ENCODE measurements at places on chromosomes 12 and 14.

DNA sequence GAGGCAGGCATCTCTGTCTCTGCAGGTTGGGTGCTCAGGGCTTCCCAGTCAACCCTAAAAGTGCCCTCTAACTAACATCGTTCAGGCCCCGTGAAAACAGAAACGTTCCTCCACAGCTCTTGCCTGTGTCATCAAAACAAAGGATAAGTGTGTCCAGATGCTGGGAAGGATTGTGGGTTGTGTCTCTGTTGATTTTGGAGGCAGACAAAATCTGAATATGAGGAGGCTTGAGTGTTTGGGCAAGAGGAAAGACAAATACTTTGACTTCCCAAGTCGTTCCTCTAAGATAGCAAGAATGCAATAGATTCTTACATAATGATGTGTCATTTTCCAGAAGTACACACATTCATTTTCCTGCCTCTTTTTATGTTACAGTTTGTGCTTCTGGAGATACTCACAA, 52.9 kb downstream of the SERPINA3 start:
- DNase-seq = peak; percentile 83

- DNase-seq = no peak
These were observed 137.5 kb upstream of the KRAS start for GRCh38 chr12:25388183-25388582.

DNA sequence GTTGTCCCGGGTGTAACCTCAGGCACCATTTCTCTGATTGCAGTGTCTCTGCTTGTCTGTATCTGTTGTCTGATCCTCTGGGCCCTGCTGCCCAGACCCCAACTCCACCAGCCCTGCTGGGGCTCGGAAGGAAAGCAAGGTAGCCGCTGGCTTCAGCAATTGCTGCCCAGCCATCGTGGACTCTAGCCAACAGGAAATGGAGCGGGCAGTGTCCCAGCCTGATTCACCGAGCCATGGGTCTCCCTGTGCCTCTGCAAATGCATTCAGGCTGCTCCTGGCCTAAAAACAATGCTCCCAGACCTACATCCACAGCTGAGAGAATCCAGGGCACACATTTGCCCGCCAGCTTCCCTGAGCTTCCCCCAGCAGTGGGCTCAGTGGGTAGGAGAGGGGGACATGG, 9.2 kb downstream of the TUNAR start:
- DNase-seq = no peak

GRCh38 chr14:22391908-22392565, 197.0 kb downstream of the DAD1 start:
- no peak for DNase-seq

- no peak for DNase-seq
These were observed 41.3 kb upstream of the EIF5 start for GRCh38 chr14:103292426-103293374.

GRCh38 chr14:50736932-50737419, 68.9 kb upstream of the SAV1 start:
- DNase-seq = no peak

DNA sequence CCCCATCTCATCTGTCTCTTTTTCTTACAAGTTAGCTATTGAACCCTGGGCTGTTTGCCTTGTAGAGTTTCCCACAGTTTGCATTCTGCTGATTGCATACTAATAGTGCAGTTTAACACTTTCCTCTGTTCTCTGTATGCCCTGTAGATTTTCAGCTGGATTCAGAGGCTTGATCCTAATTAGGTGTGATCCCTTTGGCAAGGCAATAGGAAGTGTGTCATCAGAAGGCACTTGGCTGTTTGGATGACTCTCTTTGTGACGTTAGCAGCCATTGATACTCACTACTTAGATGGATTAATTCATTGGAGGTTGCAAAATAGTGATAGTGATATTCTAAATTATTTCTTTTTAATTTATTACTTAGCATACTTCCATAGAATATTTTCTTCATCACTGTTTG, 33.6 kb downstream of the FUT8 start:
- DNase-seq = no peak

GRCh38 chr12:97246368-97246767, 216.2 kb upstream of the RMST start:
- no peak for DNase-seq

GRCh38 chr14:44204061-44204835, 302.8 kb downstream of the FSCB start:
- no peak for DNase-seq

DNA sequence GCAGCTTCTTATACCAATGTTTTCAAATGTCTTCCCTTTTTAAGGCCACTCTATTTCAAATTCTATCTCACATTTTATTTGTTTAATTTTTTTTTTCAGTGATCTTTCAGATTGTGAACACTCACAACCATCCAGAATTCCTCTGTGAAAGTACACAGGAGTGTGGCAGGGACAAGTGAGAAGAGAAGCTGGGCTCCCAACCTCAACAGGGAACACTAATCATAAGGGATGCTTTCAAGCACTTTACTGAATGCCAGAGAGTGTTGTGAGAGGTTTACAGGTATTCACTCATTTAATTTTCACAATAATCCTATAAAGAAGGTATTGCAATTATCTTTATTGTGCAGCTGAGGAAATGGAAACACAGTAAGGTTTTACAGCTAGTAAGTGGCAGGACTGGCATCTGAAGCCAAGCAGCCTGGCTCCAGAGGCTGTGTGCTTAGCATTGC, 60.1 kb upstream of the PYGL start:
- DNase-seq = no peak

GRCh38 chr14:38290601-38291188, 34.8 kb upstream of the CLEC14A start:
- DNase-seq = no peak

DNA sequence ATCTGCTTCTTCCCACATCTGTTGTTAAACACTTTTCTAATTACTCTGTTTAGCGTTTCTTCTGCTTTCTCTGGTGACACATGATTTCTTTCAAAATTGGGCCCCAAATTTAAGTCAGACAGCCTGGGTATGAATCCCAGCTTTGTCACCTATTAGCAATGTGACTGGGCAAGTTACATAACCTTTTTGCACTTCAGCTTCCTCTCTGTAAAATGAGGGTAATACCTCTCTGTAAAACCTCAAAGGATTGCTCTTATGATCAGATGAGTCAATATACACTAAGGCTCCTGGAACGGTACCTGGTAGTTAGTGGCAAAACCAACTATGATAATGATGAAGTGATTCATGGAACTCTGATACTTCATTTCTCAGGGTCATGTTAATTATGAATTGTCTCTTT, 33.0 kb downstream of the E2F7 start:
- DNase-seq = no peak

- no peak for DNase-seq
These were observed 47.7 kb upstream of the IGF1 start for GRCh38 chr12:102528111-102528510.

GRCh38 chr14:74867673-74868072, 8.3 kb downstream of the PROX2 start:
- DNase-seq = no peak

DNA sequence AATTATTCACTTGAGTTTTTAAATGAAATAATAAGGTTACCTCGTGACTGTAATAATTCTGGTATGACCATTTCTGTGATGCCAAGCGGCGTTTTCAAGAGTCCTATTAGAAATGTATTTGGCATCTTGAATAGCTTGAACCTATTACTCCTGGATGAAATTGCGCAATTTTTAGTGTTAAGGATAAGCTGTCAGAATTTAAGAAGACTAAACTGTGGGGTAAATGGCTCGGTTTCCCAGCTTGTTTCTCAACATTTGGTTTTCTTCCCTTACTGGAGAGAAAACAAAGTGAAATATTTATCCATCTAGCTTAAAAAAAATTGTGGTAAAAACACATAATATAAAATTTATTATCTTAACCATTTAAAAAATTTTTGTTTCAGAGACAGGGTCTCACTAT, 26.8 kb downstream of the PCNX1 start:
- DNase-seq = no peak

- DNase-seq = no peak
These were observed 97.9 kb upstream of the DAAM1 start for GRCh38 chr14:59090572-59090971.

- DNase-seq = no peak
These were observed 745 bp upstream of the NAA30 start for GRCh38 chr14:57389646-57390036.

- no peak for DNase-seq
These were observed 272.4 kb upstream of the FOXG1 start for GRCh38 chr14:28494196-28494595.

- DNase-seq = no peak
These were observed 25.8 kb downstream of the PLEKHG3 start for GRCh38 chr14:64730061-64730440.

DNA sequence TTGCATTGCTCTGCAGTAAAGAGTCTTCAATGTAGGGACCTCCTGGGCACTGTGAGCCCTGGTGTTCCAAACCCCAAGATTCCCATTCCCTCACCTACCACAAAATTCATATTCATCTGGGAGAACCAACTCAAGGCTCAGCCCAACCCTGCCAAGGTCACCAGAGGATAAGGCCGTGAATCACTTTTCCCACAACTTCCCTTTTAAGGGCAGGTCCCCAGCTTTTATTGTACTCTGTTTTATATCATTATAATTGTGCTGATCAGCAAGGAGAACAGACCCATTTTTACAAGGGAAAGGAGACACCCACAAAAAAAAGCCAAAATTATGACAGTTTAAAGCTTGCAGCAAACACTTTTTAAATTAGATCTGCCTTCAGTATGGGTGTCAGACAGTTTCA, 363.0 kb upstream of the FKBP4 start:
- no peak for DNase-seq

DNA sequence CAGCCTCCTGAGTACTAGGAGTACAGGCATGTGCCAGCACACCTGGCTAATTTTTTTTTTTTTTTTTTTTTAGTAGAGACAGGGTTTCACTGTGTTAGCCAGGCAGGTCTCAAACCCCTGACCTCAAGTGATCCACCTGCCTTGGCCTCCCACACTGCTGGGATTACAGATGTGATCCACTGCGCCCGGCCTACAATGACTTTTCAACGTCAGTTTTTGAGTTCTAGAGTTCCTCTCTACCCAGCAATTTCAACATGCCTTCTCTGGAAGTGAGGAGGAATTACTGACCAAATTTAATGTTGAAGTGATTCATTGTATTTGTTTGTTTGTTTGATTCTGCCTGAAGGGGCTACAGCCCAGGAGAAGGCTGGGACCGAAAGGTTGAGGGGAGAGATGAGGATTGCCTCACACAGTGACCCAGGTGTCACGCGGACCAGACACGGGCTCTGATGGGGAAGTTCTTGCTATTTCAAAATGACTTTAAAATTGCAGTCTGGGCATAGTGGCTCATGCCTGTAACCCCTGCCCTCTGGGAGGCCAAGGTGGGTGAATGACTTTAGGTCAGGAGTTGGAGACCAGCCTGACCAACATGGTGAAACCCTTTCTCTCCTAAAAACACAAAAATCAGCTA, 8.6 kb upstream of the DENR start:
- no peak for DNase-seq

GRCh38 chr14:103735022-103735421, 19.4 kb downstream of the ZFYVE21 start:
- no peak for DNase-seq

GRCh38 chr14:104743461-104744380, 9.2 kb upstream of the SIVA1 start:
- no peak for DNase-seq

DNA sequence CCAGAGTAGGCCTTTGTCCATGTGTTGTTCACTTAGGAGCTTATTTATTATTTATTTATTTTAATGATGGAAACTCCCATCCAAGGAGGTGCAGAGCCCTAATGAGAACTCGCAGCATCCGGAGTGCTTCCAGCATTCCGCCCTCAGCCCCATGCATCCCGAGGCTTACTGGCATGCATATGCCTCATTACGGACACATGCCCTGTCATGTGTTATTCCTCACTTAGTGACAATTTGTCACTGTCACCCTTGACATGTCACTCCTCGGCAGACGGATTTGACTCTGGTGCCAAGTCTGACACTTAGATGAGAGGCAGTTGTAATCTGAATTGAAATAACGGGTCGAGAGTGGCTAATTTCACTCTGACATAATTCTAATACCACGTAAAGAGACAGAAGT, 132.8 kb downstream of the VRK1 start:
- DNase-seq = no peak

DNA sequence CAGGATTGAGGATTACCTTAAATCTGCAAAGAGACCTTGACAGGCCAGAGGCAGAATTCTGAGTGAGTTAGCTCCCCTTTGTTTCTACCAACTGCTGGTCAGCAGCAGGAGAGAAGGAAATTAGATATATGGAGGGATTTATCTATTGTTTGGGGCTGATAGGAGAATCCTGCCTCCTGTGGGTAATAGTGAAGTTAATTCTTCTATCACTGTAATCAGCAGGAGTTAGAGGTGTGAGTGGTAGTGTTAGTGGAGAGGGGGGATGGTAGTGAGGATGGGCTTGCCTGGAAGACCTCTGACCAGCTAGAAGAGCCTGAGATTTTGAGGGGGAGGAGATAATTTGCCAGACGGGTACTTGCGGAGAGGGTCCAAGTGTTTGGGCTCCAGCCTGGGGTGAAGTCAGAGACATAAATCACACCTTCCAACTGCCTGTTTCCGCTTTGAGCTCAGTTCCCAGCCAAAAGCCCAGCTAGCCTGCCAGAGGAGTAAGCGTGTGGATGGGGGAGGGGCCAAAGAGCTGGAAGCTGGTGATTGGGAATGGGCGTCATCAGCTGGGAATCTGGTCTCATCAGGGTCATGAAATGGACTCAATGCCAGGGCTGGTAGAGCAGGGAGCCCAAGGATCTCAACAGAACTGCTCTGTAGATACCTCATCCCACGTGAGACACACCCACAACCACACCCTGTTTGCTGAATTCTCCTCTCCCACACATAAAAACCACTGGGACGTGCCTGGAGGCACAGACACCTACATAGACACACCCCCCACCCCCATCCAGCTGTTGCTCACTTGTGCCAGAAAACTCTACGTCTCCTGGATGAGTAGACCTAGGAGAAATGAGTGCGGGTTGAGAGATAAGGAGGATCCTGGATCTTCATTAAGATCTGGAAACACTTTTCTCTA, 13.1 kb upstream of the ITGA5 start:
- DNase-seq = no peak

DNA sequence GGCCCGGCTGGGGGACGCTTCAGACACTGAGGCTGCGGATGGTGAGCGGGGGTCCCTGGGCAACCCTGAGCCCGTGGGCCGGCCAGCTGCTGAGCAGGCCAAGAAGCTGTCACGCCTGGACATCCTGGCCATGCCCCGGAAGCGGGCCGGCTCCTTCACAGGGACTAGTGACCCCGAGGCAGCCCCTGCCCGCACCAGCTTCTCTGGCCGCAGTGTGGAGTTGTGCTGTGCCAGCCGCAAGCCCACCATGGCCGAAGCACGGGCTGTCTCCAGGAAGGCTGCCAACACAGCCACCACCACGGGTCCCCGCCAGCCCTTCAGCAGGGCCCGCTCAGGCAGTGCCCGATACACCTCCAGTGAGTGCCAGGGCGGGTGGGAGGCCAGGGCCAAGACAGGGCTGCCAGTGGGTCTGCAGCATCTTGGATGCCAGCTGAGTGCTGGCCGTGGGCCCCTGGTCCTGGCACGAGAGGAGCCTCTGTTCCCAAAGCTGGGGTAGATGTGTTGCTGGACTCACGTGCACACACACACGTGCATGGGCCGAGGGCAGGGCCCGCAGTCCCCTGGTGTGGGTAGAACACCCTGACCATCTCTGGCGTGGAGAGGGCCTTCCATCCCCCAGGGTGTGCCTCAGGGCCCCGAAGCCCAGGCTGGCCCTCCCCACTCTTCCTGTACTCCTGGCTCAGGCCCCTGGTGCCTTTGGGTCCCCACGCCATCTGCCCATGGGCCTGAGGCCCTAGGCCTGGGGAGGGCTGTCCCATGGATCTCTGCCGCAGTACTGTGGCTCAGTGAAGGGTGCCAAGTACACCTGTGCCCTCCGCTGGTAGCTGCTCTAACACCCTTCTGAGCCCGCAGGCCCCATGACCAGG, 22.8 kb downstream of the CEP170B start:
- no peak for DNase-seq

GRCh38 chr12:18382236-18382885, 121.0 kb downstream of the PIK3C2G start:
- DNase-seq = no peak

GRCh38 chr12:46486588-46486987, 114.0 kb upstream of the SLC38A2 start:
- no peak for DNase-seq
